ENCODE measurements at places on chromosomes 1 and 21. TPM values are rescaled to one million over a fixed set of nuclear protein-coding genes. Genes with fewer than 3 reads are reported as not detected.

DNA sequence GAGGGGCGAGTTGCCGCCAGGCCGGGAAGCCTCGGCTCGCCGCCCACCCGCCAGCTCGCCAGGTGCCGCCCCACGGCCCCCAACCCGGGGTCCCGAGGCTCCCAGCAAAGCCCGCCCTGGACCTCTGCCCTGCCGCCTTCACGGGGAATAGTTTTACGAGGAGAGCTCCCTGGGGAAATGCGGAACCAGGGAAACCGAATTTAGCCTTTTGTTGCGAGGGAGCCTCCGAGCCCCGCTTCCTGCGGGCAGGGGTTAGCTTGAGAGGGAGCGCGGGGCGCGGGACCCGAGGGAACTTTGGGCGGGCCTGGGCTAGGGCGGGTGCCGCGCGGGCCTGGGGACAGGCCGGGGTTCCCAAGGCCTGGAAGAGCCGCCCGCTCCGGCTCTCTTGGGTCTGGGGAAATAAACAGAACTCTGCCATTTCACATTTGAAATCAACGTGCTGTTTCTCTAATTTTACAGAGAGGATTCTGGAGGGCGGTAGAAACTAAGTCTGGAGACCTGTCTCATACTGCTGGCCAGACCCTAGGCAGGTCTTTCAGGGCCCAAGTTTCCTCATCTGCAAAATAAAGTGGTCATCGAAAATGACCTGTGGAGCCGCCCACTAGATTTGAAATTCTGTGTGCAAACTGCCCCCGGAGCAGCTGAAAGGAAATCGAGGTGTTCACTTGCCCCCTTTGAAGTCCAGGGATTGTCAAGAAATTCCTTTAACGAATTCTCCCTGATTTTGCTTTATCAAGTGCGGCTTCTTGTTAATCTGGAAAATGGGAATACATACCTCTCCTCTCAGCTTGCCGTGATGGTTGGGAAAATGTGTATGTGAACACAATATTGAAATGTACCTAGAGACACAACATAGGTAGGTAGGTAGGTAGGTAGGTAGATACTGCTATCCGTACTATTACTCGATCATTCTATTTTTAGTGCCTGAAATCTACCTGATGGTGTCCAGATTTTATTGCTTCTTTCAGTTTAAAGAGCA lies 749 bp upstream of the GLUL start:
- H3K27me3 ChIP-seq: no peaks in the 10 kb centered on the region
- H3K4me3 ChIP-seq: peak overlapping the region; percentile 98
- DNase-seq: no peak
- peak overlapping the region; percentile 14 for H3K27ac ChIP-seq
- peaks cover 11% of the 10 kb centered on the region for H3K36me3 ChIP-seq

DNA sequence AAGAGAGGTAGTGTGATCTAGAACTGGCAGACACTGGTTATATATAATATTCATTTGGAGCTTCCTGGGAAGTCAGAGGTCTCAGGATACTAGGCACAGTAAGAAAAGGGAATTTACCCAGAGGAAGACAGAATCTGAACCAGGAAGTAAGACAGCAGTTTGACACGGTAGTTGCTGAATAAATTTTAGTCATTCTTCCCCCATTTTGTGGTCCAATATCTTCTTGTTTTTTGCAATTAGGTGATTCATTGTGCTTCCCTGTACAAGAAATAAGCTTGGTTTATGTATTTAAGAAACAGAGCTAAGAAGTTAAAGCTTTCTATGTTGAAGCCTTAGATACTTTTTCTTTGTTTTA lies 1.3 kb downstream of the TMEM167B start:
- H3K27me3 ChIP-seq: no peaks in the 10 kb centered on the region
- H3K36me3 ChIP-seq: no peaks in the 10 kb centered on the region
- peaks cover 24% of the 10 kb centered on the region for H3K4me1 ChIP-seq
- peak overlapping the region; percentile 98 for H3K4me3 ChIP-seq

DNA sequence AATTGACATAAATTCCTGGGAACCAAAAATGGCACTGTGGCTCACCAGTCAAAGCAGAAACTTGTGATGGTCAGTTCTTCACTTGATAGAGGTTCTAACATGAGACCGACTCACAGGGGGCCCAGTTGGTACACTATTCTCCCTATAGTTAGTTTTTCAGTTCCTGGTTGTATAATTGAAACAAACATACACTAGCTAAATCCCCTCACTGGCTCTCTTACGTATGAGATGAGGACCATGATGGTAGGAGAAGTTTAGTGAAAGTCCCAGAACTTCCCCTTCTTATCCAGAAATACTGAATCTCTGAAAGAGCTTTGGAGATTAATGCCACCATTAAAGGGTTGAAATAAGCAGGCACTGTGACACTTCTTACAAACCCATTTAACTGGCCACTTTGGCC lies 2.8 kb upstream of the S100B start:
- H3K27me3 ChIP-seq: no peaks in the 10 kb centered on the region
- H3K4me1 ChIP-seq: peaks cover 20% of the 10 kb centered on the region
- H3K4me3 ChIP-seq: no peak overlapping the region
- peaks cover 2% of the 10 kb centered on the region for H3K36me3 ChIP-seq
- no peak overlapping the region for H3K27ac ChIP-seq
- DNase-seq: no peak

GRCh38 chr1:76408303-76408702 lies 333.8 kb downstream of the ST6GALNAC3 start:
- no peaks in the 10 kb centered on the region for H3K4me1 ChIP-seq
- no peak overlapping the region for H3K27ac ChIP-seq
- no peak overlapping the region for H3K4me3 ChIP-seq
- no peak for DNase-seq
- H3K36me3 ChIP-seq: peaks cover 4% of the 10 kb centered on the region

DNA sequence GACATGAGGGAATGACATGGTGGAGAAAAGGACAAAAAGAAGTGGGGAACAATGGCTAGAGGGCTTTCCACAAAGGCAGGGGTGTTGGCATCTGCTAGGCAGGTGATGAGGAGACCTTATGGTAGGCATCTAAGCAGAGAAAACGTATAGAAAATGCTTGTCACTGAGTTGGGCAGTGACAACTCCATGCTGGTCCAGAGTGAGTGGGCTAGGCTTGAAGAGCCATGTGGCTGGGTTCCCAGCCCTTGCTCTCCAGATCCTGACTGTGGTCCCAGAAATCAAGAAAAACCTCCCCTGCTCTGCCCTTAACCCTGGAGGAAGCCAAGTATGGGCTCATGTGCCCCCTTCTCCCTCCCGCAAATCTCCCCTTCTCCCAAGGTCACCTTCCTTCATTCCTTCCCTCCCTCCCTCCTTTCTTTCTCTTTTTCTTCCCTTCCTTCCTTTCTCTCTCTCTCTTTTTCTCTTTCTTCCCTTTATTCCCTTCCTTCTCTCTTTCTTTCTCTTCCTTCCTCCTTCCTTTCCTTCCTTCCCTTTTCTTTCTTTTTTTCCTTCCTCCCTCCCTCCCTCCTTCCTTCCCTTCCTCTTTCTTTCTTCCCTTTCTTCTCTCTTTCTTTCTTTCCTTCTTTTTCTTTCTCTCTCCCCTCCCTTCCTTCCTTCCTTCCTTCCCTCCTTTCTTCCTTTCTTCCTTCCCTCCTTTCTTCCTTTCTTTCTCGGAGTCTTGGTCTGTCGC lies 102.8 kb downstream of the NAV1 start:
- no peak overlapping the region for H3K27ac ChIP-seq
- DNase-seq: no peak
- no peak overlapping the region for H3K4me3 ChIP-seq

DNA sequence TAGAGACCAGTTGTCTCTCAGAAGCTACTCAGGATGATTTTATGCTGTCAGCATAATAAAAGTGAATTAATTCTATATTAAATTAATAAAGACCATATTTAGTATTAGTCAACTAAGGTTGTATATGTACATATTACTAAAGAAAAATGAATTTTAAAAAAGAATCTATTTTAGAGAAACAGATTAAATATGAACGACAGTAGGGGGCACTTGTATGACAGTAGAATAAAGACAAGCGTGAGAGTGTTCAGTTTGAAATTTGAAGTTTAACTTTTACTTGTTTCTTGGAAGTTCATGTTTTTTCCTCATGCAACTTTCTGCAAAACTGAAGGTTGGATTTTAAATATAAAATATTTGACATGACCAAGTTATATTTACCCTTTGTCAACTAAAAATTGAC lies 67.9 kb upstream of the MACF1 start:
- no peak overlapping the region for H3K4me3 ChIP-seq
- H3K4me1 ChIP-seq: peaks cover 3% of the 10 kb centered on the region
- no peaks in the 10 kb centered on the region for H3K27me3 ChIP-seq
- no peak overlapping the region for H3K27ac ChIP-seq

- H3K4me3 ChIP-seq: peak overlapping the region; percentile 96
- H3K4me1 ChIP-seq: peaks cover 32% of the 10 kb centered on the region
- peak; percentile 19 for DNase-seq
- H3K36me3 ChIP-seq: peaks cover 3% of the 10 kb centered on the region
- H3K27ac ChIP-seq: peak overlapping the region; percentile 98
Measured at GRCh38 chr1:223844787-223845036, 1.0 kb downstream of the TP53BP2 start.

GRCh38 chr1:175394739-175395138 lies 202.2 kb upstream of the KIAA0040 start:
- H3K4me1 ChIP-seq: no peaks in the 10 kb centered on the region
- peaks cover 2% of the 10 kb centered on the region for H3K36me3 ChIP-seq
- H3K4me3 ChIP-seq: no peak overlapping the region

- H3K4me3 ChIP-seq: no peak overlapping the region
- H3K4me1 ChIP-seq: no peaks in the 10 kb centered on the region
- no peak for DNase-seq
- H3K27ac ChIP-seq: no peak overlapping the region
Measured at GRCh38 chr1:80891871-80892270, 908.9 kb upstream of the ADGRL2 start.

- no peak overlapping the region for H3K4me3 ChIP-seq
- H3K27ac ChIP-seq: no peak overlapping the region
- DNase-seq: no peak
- H3K4me1 ChIP-seq: no peaks in the 10 kb centered on the region
- peaks cover 6% of the 10 kb centered on the region for H3K36me3 ChIP-seq
- H3K27me3 ChIP-seq: peaks cover 41% of the 10 kb centered on the region
Measured at GRCh38 chr1:44605914-44606615, 68.2 kb downstream of the TMEM53 start.

DNA sequence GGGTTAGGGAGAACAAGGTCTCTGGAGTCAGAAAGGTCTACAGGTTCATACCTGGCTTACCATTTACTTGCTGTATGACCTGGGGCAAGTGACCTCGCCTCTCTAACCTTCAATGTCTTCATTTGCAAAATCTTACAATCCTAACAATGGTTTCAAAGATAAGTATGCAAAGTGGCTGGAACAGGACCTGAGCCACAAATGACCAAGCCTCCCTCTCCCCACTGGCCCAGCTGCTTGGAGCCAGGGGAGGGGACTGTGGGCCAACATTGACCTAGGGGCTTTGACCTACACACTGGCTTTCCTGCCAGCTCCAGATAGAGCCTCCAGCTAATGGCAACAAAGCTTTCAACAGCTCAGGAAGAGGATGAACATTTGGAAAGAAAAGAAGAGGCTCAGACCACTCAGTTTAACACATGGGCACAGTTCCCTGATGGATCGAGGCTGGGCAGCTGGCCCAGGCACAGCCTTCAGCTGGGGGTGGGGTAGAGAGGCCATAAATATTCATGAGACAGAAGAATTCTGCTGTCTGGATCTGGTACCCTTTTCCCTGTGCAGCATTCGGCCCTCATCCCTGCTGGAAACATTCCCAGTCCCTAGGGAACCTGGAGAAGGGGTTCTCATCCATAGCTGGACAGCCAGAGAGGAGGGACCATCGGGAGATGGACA lies 12.9 kb downstream of the PTAFR start:
- peaks cover 8% of the 10 kb centered on the region for H3K4me1 ChIP-seq
- no peak for DNase-seq
- no peak overlapping the region for H3K4me3 ChIP-seq
- no peak overlapping the region for H3K27ac ChIP-seq
- peaks cover 10% of the 10 kb centered on the region for H3K36me3 ChIP-seq
- peaks cover 14% of the 10 kb centered on the region for H3K27me3 ChIP-seq

DNA sequence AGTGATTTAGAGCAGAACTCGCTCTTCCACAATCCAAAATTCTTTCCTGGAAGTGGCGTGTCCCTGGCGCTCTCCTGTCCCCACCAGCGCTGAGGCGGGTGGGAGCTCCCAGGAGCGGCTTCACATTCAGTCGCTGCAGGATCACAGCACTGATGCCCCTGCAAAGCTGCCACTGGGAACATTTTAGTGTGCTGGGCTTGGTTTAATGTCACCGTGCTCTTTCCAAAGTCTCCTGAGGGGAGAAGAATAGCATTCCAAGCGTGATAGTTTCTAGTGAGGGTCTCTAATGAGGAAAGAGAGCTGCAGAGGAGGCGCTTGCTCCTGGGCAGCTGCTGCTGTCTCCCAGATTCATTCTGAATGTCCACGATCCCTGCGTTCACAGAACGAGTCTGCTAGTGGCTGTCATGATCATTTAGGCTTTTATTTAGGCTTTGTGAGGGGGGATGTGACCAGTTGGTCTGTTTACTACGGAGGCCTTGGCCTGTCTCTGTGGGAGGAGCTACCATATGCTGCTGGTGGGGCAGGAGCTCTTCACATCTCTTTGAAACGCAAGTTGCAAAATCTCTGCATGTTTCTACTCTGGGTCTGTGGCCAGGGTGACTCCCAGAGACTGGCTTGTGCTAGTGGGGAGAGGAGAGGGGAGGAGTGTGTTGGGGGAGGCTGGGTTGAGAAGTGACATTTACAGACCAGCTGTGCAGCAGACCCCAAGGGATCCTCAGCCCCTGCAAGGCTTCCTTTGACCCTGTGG lies 23.4 kb downstream of the OLFML3 start:
- DNase-seq: no peak
- peaks cover 6% of the 10 kb centered on the region for H3K4me1 ChIP-seq
- H3K27ac ChIP-seq: no peak overlapping the region
- H3K27me3 ChIP-seq: peaks cover 33% of the 10 kb centered on the region

- no peak overlapping the region for H3K4me3 ChIP-seq
- no peaks in the 10 kb centered on the region for H3K4me1 ChIP-seq
- no peaks in the 10 kb centered on the region for H3K36me3 ChIP-seq
- no peak overlapping the region for H3K27ac ChIP-seq
- no peak for DNase-seq
Measured at GRCh38 chr21:38389896-38390295, 108.4 kb downstream of the ERG start.

DNA sequence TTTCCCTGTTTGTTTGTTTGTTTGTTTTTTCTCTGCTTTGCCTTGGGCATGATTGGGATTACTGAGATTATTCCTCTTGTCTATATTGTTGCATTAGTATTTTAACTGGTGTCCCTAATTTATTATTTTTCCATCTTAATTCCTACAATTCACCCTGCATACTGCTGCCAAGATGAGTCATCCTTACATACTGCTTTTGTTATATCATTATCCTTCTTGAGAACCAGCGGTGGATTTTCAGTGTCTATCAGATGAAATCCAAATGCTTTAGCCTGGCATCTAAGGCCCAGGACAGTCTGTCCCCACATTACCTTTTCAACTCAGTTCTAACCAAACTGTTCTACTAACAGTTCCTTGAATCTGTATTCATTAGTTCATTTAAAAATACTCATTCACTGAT lies 101.7 kb downstream of the OLFML2B start:
- H3K27me3 ChIP-seq: no peaks in the 10 kb centered on the region
- H3K36me3 ChIP-seq: peaks cover 12% of the 10 kb centered on the region
- no peak overlapping the region for H3K27ac ChIP-seq
- peaks cover 18% of the 10 kb centered on the region for H3K4me1 ChIP-seq

GRCh38 chr1:23590058-23590783 lies 30.9 kb upstream of the ID3 start:
- DNase-seq: no peak
- H3K27ac ChIP-seq: peak overlapping the region; percentile 81
- H3K27me3 ChIP-seq: no peaks in the 10 kb centered on the region

Gene RHBDL2
- total RNA-seq: not detected

Gene TDRD10
- total RNA-seq: not detected

Gene GOLT1A
- total RNA-seq: not detected

Gene CELA2B
- not detected for total RNA-seq

Gene ZNF683
- total RNA-seq: not detected

Gene FCRL4
- not detected for total RNA-seq

Gene OR14K1
- not detected for total RNA-seq

Gene PCSK9
- not detected for total RNA-seq

Gene HTR6
- 0.17 TPM for total RNA-seq

Gene MROH9
- not detected for total RNA-seq

Gene FOXO6
- 0.86 TPM for total RNA-seq

Gene CD53
- total RNA-seq: 385 TPM

Gene GPX7
- 13.9 TPM for total RNA-seq

Data from T-helper 17 cell (primary cell).